ENCODE measurements at places on chromosomes 5 and 9.

DNA sequence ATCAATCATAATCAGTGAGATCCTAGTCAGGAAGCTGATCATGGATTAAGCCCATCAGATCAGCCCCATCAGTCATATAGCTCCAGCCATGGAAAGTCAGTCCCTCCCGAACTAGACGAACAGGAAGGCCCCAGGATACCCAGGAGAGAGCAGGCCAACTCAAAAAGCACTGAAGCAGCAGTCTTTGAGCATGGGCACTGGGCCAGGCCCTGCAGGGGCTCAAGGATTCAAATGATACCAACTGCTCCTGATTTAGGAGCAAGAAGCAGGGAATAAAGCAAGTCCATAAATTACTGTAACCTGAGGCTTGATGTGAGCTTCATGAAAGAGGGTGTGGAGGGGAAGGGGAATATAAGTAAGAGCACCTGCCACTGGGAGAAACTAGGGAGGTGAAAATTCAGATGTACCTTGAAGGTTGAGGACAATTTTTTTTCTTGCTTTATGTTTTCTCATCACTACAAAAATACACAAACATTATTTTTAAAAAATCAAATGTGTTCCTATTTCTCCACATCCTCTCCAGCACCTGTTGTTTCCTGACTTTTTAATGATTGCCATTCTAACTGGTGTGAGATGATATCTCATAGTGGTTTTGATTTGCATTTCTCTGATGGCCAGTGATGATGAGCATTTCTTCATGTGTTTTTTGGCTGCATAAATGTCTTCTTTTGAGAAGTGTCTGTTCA lies 115.2 kb downstream of the SIL1 start:
- DNase-seq: no peak

DNA sequence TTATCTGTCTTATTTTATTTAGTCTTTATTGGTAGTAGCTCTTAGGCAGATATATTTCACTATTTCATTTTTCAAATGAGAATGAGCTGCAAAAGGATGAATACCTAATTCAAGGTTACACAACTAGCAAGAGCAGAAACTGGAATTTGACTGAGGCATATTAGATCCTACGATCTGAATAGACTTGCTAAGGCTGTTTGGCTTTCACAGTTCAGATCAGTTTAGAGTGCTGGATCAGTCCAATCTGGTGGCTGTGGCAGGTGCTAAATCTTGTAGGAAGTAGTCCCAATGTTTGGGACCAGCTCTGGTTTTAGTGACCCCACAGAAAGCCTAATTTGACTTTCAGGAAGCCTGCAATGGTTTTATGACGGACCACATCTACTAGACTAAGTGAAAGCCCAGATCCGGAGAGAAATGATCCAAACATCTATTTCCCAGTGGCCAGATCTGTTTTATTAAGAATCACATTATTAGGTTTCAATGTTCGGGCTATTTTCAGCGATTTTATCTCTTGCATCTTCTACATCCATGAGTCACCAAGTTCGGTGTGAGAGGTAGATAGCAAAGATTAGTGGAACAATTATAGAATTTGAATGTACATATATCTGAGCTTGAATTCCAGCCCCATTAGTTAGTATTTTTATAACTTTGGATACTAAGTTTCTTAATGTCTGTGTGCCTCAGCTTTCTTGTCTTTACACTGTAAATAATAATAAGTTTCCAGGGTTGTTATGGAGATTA lies 359.5 kb downstream of the ADGRV1 start:
- DNase-seq: no peak

GRCh38 chr9:8351436-8351835 lies 551.9 kb upstream of the DMAC1 start:
- no peak for DNase-seq

GRCh38 chr9:36559036-36559695 lies 13.5 kb upstream of the MELK start:
- DNase-seq: no peak

DNA sequence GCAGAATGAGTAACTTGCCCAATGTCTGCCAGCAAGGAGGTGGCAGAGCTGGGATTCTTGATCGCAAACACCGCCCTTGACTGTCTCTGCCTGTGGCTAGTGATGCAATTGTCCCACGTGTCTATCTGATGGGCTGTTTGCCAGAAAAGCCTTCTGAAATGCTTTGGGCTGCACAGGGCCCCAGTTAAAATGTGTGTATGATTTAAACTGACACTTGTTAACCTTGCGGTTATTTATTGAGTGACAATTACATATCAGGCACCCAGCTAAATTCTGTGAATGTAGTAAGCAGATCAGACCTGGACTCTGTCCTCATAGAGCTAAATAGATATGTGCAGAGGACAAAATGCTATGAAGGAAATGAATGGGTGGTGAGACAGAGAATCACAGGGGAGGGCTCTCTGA lies 11.6 kb upstream of the IL12B start:
- peak; percentile 22 for DNase-seq

GRCh38 chr5:176781638-176782570 lies 28.5 kb upstream of the UNC5A start:
- no peak for DNase-seq

- no peak for DNase-seq
Observed at GRCh38 chr5:17249029-17249634, 31.7 kb downstream of the BASP1 start.

DNA sequence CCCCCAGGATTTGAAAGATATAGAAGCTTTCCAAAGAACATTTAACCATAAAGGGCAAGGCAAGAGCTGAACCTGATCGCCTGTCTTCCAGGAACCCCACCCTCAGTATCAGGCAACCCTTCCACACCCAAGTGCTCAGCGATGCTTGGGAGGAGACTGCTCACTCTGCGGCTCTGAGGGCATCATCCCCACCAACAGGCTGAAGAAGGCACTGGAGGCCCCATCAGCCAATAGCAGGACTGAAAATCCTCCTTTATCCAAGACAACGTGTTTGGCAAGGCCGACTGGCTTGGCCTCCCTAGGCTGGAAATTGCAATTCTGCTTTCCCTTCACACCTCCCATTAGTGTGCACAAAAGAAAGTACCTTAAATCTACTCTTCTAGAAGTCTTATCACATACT lies 1.4 kb upstream of the PPP2CA start:
- no peak for DNase-seq

DNA sequence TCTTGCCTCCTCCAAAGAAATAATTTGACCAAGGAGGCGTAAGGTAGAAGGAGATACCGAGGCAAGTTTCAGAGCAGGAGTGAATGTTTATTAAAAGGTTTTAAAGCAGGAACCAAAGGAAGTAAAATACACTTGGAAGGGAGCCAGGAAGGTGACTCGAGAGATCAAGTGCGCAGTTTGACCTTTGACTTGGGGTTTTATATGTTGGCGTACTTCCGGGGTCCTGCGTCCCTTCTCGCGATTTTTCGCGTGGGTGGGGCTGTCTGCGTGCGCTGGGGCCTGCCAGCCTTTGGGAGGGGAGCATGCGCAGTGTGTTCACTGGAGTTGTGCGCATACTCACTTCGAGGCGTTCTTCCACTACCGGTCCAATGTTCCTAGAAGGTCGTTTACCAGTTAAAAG lies 166.0 kb upstream of the IRX2 start:
- DNase-seq: no peak

DNA sequence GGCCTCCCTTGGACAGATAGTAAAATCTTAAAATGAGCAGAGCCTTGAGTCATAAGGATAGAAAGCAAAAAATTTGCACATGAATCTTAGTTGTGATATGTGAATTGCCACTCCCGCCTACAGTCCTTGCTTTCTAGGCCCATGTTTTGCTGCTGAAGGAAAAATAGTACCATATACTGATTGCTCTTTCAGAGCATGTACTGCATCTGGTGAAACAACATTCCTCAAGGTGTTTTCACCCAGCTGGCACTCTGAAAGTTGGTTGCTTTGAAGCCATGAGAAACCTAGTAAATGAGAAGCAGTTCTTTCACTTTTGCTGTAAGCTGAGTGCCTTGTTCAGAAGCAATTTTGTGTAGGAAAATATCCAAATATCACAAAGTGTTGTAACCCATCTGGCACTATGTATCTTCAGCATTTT lies 10.3 kb downstream of the CDC37L1 start:
- DNase-seq: no peak

GRCh38 chr9:37187292-37187691 lies 66.9 kb downstream of the ZCCHC7 start:
- DNase-seq: no peak

GRCh38 chr5:124581738-124582560 lies 164.5 kb downstream of the ZNF608 start:
- no peak for DNase-seq

DNA sequence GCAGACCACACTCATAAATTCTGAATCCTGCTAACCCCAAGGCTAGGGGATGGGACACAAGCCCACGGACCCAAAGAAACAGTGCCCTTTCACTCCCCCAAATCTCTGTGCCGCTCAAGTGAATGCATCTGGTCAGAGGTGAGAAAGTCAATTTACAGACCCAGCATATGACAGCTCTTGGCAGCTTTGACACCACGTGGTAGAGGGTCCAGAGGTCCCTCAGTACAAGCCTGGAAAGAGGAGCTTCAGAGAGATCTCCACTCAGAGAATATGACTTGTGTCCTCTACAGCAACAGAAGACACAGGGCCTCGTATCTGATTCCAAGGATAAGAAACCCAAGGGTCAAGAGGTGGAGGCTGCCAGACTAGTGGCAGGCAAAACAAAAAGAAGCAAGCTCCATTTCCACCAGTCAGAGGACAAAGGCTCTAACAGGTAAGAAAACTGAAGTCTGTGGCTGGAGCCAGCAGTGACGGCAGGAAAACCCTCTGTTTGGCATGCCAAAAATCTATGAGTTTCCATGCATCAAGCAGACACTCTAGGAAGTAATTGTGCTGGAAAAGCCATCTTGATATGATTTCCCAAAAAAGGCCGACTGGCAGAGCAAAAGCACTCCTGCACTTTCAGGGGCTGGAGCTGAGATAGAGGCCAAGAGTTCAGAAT lies 138.7 kb downstream of the UGCG start:
- DNase-seq: no peak

DNA sequence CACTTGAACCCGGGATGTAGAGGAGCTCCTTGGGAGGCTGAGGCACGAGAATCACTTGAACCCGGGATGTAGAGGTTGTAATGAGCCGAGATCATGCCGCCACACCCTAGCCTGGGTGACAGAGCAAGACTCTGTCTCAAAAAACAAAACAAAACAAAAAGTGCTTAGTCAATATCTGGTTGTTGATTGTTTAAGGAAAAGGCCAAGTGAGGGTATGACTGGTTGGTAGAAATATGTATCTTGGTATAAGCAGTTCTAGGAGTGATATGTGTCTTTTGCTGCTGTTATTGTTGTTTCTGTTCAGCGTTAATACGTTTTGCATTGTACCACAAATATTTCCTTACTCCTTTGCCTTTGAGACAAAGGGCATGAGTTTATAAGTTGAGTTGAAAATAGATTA lies 210.7 kb upstream of the DMRT1 start:
- no peak for DNase-seq

- DNase-seq: no peak
Observed at GRCh38 chr9:72254901-72255545, 105.8 kb downstream of the GDA start.

GRCh38 chr5:81786496-81786895 lies 35.6 kb upstream of the SSBP2 start:
- DNase-seq: no peak

DNA sequence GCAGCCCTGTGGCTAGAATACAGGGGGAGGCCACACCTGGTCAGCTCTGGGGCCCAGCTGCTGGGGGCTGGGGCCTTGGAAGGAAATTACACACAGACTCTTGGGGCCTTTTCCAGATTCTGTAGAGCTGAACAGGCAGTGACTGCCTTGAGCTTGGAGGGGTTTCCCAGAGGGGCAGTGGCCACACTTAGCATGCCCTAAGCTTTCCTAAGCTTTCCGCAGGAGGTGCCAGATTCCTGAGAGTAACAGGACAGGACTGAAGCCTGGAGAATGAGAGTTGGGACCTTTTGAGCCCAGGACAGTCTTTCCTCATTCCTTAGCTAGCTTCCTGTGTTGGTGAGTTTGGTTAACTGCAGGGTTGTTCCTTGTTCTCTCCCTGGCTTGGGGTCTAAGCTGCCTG lies 1.4 kb downstream of the TBC1D13 start:
- no peak for DNase-seq

GRCh38 chr5:90861843-90862586 lies 303.4 kb downstream of the ADGRV1 start:
- DNase-seq: no peak

DNA sequence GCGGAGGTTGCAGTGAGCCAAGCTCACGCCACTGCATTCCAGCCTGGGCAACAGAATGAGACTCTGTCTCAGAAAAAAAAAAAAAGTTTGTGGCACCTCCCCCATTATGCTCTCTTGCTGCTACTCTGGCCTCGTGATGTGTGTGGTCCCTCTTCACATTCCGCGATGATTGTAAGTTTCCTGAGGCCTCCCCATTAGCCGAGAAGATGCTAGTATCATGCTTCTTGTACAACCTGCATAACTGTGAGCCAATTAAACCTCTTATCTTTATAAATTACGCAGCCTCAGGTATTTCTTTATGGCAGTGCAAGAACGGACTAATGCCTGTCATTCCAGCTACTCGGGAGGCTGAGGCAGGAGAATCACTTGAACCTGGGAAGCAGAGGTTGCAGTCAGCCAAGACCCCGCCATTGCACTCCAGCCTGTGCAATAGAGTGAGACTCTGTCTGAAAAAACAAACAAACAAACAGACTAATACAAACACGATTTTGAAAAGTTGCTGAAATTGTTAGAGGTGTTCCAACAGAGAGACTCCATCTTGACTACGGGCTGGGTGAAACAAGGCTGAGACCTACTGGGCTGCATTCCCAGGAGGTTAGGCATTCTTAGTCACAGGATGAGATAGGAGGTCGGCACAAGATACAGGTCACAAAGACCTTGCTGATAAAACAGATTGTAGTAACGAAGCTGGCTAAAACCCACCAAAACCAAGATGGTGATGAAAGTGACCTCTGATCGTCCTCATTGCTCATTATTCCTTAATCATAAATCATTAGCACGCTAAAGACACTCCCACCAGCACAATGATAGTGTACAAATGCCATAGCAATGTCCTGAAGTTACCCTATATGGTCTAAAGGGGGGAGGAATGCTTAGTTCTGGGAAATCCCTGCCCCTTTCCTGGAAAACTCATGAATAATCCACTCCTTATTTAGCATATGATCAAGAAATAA lies 8.3 kb upstream of the AFF4 start:
- no peak for DNase-seq

- no peak for DNase-seq
Observed at GRCh38 chr9:129570450-129571297, 50.2 kb downstream of the C9orf50 start.

GRCh38 chr9:21570643-21571275 lies 88.6 kb upstream of the IFNE start:
- DNase-seq: no peak

DNA sequence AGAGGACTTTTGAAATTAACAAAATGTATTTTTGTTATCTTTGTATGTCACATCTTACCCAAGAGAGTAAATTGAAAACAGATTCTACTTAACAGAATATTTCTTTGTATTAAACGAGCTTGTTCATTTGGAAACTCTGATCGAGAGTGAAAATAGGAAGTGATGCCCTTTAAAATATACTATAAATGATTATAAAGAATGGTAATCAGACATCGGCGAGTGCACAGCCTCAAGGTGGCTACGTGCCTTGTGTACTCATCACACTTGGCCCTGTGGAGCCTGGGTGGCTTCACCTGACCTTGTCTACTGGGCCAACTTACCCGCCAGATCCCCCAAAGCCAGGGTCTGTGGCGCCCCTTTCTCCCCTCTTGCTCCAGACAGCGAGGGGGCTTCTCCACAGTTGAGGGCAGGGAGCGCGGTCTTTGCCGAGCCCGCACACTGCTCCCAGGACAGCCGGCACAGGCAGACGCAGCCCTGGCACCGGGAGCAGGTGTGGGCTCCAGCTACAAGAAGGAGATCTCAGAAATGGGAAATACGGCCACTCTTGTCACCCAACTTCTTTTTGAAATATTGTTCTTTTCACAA lies 243.2 kb downstream of the CEMIP2 start:
- no peak for DNase-seq
